ENCODE measurements at places on chromosomes 5 and 9. TPM values are rescaled to one million over a fixed set of nuclear protein-coding genes. Genes with fewer than 3 reads are reported as not detected.

GRCh38 chr5:145010834-145011233, 824.3 kb downstream of the PRELID2 start:
- no peak for DNase-seq

DNA sequence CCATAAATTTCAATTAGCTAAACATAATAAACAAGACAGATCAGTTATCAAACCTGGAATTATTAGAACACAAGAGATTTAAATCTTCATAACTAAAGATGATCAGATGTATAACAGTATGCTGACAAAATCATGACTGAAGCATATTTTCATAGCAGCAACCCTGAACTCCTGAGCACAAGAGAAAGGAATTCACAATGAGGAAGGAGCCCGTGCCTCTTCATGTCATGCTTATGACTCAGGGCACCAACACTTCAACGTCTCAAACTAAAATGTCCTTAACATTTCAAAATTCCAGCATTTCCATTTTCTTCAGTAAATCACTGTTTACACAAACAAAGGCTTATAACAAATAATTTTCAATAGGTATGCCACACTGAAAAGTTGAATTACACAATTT, 6.7 kb downstream of the AP3B1 start:
- DNase-seq = no peak

GRCh38 chr9:130316430-130316829, 50.9 kb downstream of the HMCN2 start:
- DNase-seq = no peak

DNA sequence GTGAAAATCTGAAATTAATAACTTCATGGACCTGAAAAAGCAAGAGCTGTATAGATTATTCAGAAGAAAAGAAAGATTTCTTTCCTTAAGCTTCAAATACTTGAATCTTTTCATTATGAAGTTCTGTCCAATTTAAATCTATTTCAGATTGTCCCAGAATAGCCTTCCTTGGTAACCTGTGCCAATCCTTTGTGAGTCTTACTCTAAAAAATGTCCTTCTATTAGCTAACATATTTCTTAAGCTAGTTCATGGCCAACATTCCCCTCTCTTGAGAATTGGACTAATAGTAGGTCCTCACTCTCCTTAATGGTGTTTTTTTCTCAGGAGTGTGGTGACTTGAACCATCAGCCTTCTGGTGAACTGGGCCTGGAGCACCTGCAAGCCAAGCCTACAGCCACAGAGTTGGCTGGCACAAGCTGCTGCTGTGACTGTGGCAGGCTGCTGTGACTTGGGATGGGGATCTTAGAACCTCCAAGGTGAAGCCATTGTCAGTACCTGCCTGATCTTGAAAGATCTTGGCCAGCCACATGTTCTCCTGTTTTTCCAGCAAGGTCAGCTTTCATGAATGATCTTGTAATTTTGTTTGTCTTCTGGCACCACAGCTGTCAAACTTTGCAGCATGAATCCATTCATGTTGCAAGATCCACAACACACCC, 262.6 kb upstream of the MAP3K1 start:
- DNase-seq = no peak

GRCh38 chr5:91271999-91272398, 111.1 kb downstream of the ARRDC3 start:
- no peak for DNase-seq

DNA sequence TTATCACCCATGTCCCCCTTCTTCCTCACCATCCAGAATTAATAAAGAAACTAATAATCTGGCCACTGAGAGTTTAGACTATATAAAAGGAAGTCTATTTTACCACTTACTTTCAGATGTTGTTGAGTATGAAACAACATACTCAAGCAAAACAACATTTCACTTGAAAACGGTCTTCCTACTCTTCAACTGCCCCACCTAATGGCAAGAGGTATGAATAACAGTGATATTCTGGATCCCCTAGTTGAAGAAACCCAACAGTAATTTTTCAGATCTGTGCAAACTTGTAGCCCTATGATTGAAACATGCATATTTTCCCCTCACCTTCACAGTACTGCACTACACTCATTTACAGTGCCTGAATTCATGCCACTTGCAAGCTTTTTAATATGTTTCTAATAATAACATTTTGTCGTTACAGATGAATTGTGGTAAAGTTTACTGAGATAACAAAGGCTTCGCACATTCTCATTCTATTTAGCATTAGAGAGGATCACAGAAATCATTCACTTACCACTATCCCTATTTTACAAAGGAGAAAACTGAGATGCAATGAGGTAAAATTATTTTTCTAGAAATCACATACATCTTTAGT, 267.9 kb upstream of the PDE4D start:
- DNase-seq = no peak

DNA sequence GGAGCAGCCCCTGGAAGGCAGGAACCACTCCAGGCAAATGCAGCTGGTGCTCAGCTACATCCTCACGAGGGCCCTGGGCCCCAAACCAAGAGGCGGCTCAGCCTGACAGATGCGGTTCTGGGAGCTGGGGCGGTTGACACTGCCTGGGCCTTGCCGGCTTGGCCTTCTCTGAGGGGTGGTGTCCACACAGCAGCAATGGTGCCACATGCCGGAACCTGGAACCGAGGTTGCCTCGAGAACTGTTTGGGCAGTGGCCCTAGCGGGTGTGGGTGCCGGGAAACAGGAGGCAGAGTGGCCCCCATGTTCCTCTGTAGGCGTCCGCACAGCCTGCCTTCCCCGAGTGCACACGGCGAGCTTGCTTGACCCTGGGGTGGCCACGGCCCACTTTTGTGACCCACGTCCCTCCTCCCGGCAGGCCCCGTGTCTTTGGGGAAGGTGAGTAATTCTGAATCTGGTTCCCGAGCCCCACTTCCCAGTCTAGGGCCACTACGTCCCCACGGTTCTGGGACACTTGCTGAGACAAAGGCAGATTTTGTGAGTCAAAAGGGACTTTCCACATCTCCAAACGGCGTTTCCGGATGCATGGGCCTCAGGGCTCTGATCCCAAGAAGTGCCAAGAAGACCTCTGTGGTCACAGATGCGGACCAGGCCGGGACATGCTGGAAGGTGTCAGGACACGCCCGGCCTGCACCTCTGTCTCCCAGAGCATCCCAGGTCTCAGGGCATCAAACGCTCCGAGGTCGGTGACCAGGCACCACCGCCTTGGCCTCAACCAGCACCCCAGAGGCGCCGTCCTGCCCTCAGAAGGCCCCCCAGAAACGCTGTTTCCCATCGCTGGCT, 27.7 kb upstream of the SLC12A7 start:
- no peak for DNase-seq

DNA sequence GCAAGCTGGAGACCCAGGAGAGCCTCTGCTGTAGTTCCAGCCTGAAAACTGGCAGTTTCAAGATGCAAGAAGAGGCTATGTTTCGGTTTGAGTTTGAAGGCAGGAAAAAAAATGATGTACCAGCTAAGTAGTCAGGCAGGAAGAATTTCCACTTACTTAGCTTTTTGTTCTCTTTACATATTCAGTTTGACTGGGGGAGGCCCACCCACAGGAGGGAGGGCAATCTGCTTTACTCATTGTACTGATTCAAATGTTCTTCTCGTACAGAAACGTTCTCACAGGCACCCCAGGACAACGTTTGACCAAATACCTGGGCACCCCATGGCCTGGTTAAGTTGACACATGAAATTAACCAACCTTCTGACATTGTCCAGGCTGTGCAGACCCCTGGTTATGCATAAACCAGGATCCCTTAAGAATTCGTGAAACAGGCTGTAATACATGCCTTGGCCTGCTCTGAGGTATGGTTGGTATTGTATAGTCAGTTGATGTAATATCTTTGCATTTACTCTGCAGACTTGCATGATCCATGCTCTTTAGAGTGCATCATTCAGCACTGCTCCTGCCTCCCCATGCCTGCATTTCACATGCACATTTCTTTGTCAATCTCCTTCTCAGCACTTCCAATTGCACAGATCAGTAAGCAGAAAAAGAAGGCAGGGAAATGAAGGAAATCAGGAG, 687.1 kb downstream of the TAF11L14 start:
- no peak for DNase-seq

- DNase-seq = no peak
Measured at GRCh38 chr5:140857987-140858240, 2.2 kb downstream of the PCDHA10 start.

- no peak for DNase-seq
Measured at GRCh38 chr5:139897342-139897741, 101.7 kb downstream of the PSD2 start.

- no peak for DNase-seq
Measured at GRCh38 chr5:96538808-96539250, 105.8 kb upstream of the PCSK1 start.

GRCh38 chr5:99314721-99315120, 385.9 kb upstream of the CHD1 start:
- no peak for DNase-seq

DNA sequence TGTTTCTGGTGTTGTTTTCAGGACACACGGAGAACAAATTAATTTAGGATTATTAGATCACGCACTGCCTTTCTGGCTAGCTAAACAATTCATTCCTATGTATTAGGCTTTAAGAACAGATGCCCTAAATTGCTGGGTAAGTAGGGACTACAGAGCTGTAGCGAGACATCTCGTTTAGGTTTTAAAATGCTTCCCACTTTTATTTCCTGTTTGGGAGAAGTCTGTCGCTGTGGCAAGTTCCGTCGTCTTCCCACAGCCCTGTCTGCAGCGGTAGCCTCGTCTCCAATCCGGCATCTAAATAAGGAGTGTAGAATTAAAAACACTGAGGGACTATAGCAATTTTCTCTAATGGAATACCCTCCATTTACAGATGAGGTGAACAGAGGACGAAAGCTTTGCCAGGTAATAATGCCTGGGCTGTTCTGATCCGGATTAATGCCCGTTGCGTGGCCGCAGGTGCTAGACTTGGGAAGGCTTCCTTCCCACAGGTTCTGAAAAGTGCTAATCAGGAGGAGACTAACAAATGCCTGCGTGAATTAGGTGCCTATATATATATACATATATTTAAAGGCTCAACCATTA, 1.3 kb upstream of the TRIM36 start:
- DNase-seq = no peak

DNA sequence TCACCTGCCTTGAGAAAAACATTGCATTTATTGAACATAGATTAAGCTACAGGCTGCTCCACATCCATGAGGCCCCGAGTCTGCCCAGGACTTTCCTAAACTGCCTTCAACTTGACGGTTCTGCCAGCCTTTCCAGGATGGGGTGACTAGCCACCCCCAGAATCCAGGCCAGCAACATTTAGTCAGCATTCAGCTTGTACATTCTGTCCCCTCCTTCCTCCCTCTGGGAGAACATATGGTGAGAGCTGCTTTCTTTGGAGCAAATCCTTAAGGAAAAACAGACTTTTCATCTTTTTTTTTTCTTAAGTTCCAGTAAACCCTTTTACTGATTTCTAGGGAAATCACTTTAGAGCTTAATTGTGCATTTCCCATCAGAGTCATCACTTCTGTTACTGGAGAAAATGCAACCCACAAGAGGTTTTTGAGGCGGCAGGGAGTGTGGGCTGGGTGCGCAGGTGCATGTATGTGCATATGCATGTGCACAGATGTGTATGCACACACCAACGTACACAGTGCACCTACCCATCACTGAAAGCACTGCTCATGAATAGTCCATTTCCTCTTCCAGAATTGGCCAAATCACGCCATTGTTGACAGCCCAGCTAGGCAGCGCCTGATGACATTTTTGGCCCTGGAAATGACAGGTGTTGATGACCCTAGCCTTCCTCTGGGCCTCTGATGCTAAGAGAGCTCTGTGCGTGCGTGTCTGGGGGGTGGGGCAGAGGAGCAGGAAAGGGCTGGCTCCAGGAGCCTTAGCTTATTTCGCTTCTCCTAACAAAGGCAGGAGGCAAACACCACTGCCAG, 145.6 kb downstream of the HSD17B3 start:
- DNase-seq = no peak

DNA sequence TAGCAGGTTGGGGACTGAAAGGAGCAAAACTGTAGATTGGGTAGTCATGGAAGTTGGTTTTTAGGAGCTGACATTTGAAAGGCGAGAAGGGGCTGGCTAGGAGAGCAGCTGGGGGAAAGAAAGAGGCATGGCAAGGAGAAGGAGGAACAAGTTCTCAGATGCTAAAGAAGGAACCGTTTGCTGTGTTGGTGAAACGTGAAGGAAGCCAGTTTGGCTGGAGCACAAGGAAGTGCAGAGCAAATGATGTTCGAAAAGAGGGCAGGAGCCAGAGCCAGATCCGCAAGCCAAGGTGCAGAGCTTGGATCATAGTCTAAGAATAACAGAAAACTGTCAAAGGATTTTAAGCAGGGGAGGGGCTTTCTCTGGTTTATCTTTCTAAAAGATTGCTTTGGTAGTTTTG, 276.6 kb downstream of the ASTN2 start:
- DNase-seq = no peak

DNA sequence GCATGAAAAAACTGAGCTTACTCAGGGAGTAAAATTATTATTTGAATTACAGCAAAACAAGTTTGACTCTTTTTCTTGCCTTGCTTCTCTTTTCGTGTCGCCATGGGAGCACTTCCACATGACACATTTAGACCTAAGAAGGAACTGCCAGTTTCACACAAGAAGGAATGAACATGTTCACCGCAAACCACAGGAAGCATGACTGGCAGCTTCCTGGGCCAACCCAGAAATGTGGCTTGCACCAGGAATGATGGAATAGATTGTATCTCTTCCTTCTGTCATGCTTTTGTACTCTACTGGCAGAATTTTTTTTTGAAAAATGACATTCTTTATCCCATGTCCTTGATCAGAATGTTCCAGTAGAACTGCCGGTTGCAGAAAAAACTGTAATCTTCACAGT, 32.9 kb upstream of the MAN2A1 start:
- peak; percentile 44 for DNase-seq

DNA sequence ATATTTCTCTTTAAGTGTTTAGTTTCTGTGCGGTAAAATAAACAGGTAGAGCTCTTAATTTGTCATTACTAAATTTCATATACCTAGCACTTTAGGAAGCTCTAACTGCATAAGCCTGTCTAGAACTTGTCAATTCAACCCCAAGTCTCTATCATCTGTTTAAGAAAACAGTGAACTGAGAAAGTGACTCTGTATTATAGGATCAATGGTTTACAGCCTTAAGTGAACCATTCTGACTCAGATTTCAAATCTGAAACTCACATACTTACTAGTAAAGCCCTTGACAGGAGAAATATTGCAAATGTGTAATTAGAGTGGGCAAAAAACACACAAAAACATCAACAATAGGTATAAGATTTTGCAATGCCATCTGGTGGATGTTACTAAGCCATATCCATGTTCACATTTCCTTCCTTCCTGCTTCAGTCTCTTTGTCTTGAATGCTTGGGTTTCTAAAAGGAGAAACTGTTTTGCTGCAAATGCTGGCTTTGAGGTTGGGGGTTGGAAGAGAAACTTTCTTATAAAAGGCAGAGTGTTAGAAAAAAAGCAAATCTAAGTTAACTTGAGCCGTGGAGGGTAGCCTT, 101.8 kb downstream of the DOCK8 start:
- no peak for DNase-seq

TRPM3 gene
- 1.3 TPM for total RNA-seq

IL13 gene
- not detected for total RNA-seq

PCDHGA11 gene
- 5.1 TPM for total RNA-seq

CHSY3 gene
- total RNA-seq = 0.96 TPM

GRXCR2 gene
- total RNA-seq = not detected

SLC25A2 gene
- total RNA-seq = 1.3 TPM

SLC34A3 gene
- total RNA-seq = not detected

BTNL3 gene
- total RNA-seq = not detected

FRRS1L gene
- 11.0 TPM for total RNA-seq

SHOC1 gene
- 0.16 TPM for total RNA-seq

PCDHB9 gene
- total RNA-seq = 1.9 TPM

FOXI1 gene
- total RNA-seq = not detected

STK32A gene
- total RNA-seq = 9.7 TPM

CYSRT1 gene
- 1.9 TPM for total RNA-seq

KLF9 gene
- 64.5 TPM for total RNA-seq

SHISAL2B gene
- not detected for total RNA-seq

SPATA31A3 gene
- not detected for total RNA-seq

ARL14EPL gene
- total RNA-seq = not detected
